Epithelial cell of proximal tubule (primary cell): ENCODE measurements at places on chromosomes 2 and 18. TPM values are rescaled to one million over a fixed set of nuclear protein-coding genes. Genes with fewer than 3 reads are reported as not detected.

DNA sequence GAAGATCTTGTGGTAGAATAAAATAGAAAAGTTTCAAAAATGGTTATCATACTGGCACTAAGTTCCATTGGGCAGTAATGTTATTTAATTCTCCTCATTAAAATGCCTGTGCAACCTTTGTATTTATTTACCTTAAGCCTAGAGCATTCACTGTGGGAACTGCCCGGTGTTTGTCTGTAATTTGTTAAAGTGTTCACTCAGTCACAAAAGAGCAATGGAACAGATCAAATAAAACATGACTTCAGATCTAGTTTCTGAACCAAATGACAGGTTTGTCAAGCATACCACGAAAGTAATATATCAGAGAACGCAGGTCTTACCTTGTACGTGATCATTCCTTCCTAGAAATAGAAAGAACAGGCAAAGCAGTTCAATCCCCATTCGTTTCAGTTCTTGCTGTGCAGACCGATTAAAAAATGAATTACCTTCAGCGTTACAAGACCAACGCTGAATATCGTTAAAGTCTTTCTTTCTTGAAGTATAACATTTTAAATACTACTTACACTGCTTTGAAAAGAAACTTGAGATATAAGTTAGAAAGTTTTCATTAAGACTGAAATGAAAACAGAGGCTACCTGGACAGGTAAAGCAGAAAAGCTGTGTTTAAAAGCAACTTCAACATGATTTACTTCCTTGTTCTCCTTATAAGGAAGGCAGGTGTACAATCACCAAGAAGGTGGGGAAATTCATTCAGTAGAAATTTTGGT lies at the start of gene ITGB6:
Gene ITGB6 (minus strand): TSS at position 590 of the 707 bp plus-strand sequence. CDS start 209 bp downstream, at position 381.
- DNase-seq = no peak

GRCh38 chr2:177622521-177622920 lies 229.9 kb downstream of the AGPS start:
- no peak for DNase-seq

DNA sequence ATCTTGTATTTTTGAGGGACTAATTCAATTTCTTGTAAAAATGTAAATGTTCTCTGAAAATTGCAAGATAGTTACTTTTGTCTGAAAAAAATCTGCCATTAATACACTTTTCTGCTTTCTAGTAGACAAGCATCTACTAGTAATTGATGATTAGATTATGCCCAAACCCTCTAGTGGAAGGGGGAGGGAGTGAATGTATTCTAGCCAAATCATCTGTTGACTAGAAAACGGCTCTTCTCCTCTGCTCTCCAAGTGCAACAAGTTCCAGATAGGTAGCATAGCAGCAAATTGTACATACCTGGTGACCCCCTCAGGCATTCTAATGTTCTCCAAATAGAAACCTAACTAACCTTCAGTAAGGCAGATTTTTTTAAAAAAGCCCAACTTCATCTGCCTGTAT lies 58.6 kb downstream of the RELCH start:
- no peak for DNase-seq

The SPTBN1 gene
- 224 and 265 TPM in 2 replicates for total RNA-seq

DNA sequence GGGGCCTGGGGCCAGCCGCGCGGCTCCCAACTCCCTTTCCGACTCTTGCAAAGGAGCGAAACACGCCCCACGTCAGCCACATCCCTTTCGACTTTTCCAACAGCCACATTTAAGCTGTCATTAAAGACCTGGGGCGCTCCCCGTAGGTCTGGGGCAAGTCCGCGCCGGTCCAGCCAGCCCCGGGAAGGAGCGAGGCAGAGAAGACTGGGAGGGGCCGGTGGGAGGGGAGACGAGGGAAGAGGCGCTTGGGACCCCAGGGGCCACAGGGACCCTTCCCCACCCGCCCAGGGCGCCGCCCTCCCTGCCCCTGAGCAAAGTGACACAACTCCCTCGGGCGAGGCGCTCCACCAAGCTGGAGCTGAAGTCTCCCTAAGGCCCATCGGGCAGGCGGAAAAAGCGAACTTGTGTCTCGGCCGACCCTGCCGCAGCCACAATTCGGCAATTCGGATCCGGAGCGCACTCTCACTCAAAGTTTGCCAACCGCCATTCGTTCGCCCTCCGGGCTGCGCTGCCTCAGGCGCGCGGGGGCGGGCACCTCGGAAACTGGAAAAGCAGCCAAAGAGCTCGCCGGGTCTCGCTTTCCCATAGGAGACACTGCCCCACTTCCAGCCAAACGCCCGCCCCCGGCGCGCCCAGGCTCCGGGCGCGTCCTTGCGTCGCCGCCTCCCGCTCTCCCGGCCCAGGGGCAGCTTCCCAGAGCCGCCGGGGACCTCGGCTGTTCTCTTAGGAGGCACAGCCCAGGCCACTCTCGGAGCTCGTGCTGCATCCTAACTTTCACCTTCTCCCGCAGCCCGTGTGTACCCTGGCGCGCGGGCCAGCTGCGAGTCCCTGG lies 1.1 kb upstream of the KCTD1 start:
- no peak for DNase-seq
